ENCODE measurements at places on chromosomes 4 and X.

DNA sequence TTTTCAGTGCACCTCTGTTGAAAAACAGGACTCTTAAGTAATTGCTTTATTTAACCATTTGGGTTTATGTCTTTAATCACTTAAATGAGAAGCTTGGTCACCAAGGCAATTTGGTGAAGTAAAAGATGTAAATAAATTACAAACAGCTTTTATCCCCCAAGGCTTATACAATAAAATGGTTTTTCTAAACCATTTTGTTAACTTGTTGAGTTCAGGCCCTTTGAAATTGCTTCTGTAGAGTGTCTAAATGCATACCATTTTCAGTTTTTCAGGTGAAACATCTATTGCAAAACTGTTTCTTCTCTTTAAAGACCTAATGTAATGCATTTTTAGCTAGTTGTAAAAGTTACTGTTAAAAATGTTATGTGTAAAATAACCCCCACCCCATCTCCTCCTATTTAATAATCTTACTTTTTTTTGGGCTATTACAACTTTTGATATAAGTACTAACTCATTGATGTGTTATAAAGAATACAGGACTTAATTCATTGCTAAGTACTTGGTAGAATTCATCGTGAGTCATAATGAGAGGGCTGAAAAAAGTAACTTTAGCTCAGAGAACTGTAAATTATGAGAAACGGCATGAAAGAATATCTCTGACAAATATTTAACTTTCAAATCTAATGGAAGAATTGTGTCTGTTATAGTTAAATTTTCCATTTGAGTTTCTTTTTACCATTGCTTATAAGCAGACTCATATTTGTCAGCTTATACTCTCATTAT is 4.5 kb downstream of the RAPGEF2 start:
- DNase-seq = peak; percentile 35

GRCh38 chr4:14965071-14965470 is 37.2 kb upstream of the CPEB2 start:
- no peak for DNase-seq

GRCh38 chrX:48741834-48742233 is 19.7 kb upstream of the GLOD5 start:
- DNase-seq = no peak

GRCh38 chrX:22950269-22951266 is 49.2 kb upstream of the DDX53 start:
- DNase-seq = no peak

DNA sequence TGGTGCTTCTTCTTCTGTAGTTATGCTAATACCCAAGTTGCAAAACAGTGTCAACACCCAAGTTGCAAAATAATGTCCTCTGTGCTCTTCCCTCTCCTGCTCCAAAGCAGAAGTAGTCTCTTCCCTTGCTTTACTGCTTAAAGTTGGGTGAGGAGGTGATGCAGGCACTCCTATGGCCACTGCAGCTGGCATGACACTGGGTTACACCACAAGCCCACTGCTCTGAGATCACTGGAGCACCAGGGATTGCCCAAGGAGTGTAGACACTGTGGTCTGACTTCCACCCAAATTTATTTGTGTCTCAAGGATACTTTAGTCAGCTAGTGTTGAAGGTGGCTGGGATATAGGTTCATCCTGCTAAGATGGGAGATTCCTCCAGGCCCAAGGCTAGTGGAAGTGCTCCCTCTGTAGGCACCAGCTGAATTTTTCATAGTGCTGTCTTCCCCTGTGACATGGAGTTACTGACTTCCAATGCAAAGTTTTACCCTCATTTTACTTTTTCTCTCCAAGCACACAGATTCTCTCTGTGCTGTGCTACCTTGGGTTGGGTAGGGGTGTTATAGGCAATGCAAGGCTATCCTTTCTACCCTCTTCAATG is 196.2 kb upstream of the TENT5D start:
- DNase-seq = no peak

- DNase-seq = no peak
Observed at GRCh38 chr4:128858879-128859671, 49.6 kb downstream of the JADE1 start.

DNA sequence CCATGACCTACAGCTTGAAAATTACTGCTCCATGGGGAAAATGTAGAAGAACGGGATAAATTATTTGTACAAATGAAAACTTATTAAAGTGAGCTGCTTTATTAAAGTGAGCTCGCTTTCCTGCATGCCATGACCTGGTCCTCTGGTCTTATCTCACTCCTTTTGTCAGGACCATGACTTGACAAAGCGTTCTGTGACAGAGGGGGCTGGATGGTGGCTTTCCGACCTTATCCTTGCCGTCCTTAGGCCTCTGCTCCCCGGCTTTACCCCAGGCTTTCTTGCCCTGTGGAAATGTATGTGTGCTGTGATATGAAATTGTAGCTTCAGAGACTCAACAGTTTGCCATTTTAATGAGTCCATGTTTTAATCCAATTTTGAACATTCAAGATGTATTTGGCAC is 44.0 kb upstream of the FBXW7 start:
- no peak for DNase-seq

DNA sequence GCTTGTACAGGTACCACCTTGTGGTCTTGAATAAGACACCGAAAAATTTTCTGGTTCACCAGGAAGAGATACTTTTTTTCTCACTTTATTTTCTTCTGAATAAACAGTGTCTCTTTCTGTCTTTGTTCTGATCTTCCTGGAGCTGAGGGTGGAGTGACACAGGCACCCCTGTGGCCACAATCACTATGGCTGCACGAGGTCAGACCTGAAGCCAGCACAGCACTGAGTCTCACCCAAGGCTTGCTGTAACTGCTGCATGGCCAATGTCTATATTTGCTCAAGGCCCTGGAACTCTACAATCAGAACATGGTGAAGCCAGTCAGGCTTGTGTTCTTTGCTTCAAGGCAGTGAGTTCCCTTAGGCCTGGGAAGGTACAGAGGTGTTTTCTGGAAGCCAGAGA is 87.2 kb downstream of the GPR174 start:
- DNase-seq = no peak

GRCh38 chrX:117096528-117096927 is 633.8 kb upstream of the CT83 start:
- no peak for DNase-seq

DNA sequence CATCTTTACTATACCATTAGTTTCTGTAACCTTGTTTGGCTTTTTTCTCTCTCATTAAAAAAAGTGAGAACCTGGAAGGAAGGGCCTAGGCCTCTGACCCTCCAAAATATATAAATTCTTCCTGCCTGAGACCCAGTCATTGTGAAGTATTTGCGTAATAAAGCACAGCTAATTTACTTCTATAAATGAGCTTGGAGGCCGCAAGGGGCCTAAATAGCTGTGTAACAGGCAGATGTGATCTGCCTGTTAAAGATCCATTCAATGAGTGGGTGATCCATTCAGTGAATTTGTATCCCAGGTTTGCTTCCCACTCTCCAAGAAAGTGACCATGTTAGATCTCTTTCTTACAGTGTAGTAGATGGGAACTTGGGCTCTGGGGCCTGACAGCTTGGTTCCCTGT is 595 bp upstream of the PYURF start:
- no peak for DNase-seq

DNA sequence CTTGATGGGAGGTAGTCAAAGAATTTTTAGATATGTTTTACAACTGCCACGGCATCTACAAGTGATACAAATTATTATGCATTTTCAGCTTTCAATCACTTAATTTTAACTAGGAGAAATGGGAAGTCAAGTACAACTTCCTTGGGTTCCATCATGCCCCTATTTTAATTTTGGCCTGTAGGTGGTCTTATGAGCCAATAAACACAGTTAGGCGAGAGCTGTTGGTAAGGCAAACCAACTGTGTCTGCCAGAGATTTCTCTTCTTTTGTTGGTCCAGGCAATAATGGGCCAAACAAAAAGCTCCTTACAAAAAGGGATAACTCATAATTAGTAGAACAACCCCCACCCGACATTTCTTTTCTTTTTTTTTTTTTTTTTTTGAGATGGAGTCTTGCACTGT is 63.3 kb upstream of the ARX start:
- DNase-seq = no peak

GRCh38 chrX:13646154-13646549 is 6.8 kb upstream of the TCEANC start:
- DNase-seq = peak; percentile 8

GRCh38 chr4:5751666-5752375 is 40.8 kb downstream of the EVC start:
- no peak for DNase-seq

GRCh38 chr4:166308647-166309046 is 435.6 kb downstream of the TLL1 start:
- DNase-seq = no peak

- no peak for DNase-seq
Observed at GRCh38 chr4:83040269-83040668, 5.3 kb downstream of the COPS4 start.

DNA sequence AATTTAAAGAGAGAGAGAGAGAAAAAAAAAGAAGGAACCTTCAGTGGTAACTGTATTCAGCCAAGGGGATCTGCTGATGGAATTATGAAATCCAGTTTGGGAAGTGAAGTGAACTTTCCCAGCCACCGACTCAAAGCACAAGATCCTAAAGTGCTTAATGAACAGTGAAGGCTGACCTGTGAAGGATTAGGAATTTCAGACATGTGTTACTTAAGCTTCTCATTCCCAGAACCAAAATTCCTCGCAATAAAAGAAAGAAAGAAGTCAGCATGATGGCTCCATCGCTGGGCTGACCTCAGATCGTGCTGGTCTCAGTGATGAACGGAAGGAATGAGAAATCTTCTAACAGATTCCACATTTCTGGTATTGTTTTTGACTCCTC is 135.2 kb downstream of the ARSF start:
- DNase-seq = no peak

DNA sequence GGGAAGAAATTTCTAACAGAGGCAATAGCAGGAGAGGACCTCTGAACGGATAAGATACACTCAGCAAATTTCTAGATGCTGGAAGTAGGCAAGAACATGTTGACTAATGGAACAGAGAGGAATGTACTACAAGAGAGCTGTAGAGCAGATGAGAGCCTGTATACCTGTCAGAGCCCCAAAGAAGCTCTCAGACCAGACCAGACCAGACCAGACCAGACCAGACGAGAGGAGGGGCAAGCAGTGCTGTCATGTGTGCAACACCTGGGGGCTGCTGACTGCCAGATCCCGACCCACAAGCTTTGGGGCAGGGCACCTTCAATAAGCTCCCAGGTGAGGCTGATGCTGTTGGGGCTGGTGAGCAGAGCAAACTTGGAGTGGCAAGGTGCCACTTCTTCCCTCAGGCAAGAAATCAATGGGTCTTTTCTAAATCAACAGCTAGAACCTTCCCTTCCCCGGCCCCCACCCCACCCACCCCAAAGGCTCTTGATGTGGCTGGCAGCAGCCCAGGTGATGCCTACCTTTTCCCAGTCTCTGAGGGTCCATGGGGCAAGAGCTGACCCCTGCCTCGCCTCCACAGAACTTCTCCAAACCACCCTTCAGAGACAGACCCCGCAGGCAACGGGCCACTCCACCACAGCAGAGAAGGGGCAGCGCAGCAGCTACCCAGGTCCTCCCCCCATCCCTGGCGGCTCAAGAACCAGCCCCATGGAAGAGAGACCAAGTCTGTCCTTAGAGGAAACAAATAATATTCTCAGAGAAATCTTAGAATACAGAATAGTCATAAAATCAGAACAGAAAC is 32.7 kb downstream of the MECP2 start:
- no peak for DNase-seq

GRCh38 chr4:110130576-110131358 is 67.6 kb downstream of the ELOVL6 start:
- no peak for DNase-seq

- DNase-seq = no peak
Observed at GRCh38 chr4:6517171-6517570, 44.8 kb upstream of the PPP2R2C start.

- DNase-seq = no peak
Observed at GRCh38 chr4:84917869-84918600, 48.5 kb downstream of the WDFY3 start.

GRCh38 chr4:47419296-47419695 is 44.2 kb downstream of the COMMD8 start:
- DNase-seq = no peak

DNA sequence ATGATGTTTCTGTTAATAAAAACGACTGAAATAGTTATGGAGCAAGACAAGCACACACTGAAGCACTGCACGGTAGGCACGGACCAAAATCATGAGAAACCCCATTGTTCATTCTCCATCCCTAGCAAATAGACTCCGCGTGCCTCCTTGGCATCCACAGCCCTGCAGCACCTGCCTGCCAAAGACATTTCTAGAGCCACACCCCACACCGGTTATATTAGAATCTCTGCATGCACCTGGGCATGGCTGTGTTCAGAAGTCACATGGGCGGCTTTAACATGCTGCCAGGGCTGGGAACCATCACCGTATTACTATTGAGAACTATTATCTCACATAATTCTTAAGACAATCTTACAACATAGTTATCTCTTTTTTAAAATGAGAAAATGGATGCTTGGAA is 5.9 kb downstream of the PDLIM3 start:
- no peak for DNase-seq

DNA sequence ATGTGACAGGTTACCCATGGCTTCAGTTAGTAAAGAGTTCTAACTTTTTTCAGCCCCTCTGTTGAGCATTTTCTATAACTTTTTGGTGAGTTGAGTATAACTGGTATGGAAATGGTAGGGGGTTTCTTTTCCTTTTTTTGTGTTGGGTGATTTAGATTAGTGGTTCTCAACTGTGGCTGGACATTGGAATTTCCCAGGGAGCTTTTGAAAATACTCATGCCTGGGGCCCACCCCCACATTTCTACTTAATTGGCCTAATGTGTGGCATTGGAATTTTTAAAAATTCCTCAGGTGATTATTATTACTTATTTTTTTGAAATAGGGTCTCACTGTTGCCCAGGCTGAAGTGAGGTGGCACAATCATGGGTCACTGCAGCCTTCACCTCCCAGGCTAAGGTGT is 21.9 kb downstream of the SMS start:
- DNase-seq = no peak

GRCh38 chr4:159837071-159837470 is 734.2 kb downstream of the RAPGEF2 start:
- DNase-seq = no peak

DNA sequence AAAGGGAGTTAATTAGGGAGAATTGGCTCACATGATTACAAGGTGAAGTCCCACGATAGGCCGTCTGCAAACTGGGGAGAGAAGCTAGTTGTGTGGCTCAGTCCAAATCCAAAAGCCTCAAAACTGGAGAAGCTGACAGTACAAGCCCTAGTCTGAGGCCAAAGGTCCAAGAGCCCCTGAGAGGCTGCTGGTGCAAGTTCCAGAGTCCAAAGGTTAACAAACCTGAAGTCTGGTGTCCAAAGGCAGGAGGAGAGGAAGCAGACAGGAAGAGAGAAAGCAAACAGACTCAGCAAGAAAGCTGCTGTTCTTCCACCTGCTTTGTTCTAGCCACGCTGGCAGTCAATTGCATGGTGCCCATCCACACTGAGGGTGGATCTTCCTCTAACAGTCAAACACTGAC is 29.0 kb upstream of the SPACA5B start:
- DNase-seq = no peak

Measured in GM20000 (cell line).